ENCODE measurements at places on chromosomes 2 and 18. TPM values are rescaled to one million over a fixed set of nuclear protein-coding genes. Genes with fewer than 3 reads are reported as not detected.

- H3K4me1 ChIP-seq, result no peaks in the 10 kb centered on the region
- no peak for DNase-seq
- H3K27me3 ChIP-seq, result no peaks in the 10 kb centered on the region
These were observed 148.2 kb upstream of the ITGA4 start for GRCh38 chr2:181308766-181309515.

GRCh38 chr2:72803151-72803550 lies 22.7 kb downstream of the EXOC6B start:
- H3K36me3 ChIP-seq, result no peaks in the 10 kb centered on the region
- H3K4me3 ChIP-seq, result no peak overlapping the region
- no peak for DNase-seq
- no peaks in the 10 kb centered on the region for H3K4me1 ChIP-seq

DNA sequence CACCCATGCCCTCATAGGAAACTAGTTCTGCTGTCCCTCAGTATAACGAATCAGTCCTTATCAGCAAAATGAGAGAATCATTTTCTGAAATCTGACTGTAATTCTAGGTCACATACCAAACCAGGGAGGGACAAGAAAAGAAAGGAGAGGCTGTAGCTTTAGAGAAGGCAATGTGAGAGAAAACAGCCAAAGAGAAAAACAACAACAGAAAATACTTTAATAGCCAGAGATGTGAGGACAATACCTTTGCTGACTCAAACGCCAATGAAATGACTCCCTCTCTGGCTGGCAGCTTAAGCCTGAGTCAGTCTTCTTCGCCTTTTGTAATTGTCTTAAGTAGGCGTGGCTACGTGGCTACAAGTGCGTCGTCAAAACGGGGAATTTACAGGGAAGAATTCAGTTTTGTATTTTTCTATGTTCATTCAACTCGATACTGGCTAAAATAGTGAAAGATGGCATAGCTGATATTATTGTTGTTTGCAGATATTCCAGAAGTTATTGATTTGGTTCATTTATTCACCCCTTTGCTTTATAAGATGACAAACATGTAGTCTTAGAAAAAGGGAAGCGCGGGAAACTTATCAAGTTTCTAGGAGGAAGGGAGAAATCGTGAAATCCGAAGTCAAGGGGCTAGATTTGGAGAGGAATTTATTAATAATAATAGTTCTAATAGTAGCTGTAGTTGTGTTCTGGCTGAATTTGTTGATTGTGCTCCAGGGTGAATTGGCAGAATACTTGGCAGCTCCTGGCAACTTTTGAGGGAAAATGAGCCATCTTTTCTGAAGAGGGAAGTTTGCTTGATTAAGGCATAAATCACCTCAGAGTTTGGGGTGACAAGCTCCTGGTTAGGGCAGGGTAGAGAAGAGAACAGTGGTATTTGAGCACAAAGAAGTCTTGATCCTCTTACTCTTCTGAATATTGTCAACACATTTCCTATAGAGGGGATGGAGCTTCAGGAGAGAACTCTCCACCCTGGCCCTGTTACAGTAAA lies at the start of gene IL1A:
TSS of gene IL1A (minus strand) at position 295 of the 991 bp plus-strand sequence. CDS start 723 bp downstream, outside the sequence.
- H3K27ac ChIP-seq, result no peak within 1 kb of the TSS
- H3K36me3 ChIP-seq, result no peaks in the 10 kb centered on the region
- no peak within 1 kb of the TSS for H3K4me3 ChIP-seq
- no peak for DNase-seq

DNA sequence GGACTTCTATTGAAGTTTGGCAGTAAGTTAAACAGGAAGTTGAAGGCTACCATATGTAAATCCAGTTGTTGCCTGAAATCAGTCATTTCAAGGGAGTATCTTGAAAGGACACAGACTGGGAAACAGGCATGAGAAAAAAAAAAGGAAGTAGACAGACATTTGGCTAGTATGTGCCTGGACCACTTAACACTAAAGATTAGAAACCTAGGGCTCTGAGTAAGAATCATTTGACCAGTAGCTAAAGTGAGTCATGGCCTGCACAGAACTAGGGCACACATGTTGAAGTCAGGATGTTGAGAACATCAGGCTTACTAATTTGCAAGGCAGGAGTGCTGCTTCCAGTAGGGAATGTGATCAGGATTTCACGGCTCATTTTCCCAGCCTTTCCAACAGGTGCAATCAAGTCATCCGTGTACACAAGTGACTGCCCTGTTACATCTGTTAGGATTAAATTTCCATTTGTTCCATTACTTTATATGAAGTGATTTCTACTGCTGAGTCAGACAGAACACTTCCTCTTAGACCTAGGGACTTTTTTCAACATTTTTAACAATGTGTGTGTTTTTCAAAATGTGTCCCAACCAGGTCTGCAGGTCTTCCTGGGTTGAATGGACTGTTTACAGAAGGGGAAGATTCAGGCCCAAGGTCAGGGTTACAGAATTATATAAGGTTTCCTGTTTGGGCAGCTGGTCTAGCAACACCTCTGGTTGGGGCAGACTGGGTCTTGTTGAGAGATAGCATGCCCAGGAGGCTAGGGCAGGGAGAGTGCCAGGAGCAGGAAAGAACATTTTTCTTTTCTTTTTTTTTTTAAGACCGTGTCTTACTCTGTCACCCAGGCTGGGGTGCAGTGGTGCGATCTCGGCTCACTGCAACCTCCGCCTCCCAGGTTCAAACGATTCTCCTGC lies 145.6 kb downstream of the TGIF1 start:
- H3K27me3 ChIP-seq, result no peaks in the 10 kb centered on the region
- peak overlapping the region; percentile 50 for H3K4me3 ChIP-seq
- no peaks in the 10 kb centered on the region for H3K36me3 ChIP-seq
- peaks cover 5% of the 10 kb centered on the region for H3K4me1 ChIP-seq

GRCh38 chr18:52070291-52070756 lies 269.7 kb upstream of the DCC start:
- no peak overlapping the region for H3K27ac ChIP-seq
- no peaks in the 10 kb centered on the region for H3K27me3 ChIP-seq
- no peaks in the 10 kb centered on the region for H3K36me3 ChIP-seq

GRCh38 chr2:88131201-88131998 lies 3.5 kb upstream of the FABP1 start:
- no peaks in the 10 kb centered on the region for H3K36me3 ChIP-seq
- no peaks in the 10 kb centered on the region for H3K4me1 ChIP-seq
- H3K27ac ChIP-seq, result no peak overlapping the region
- no peak overlapping the region for H3K4me3 ChIP-seq

GRCh38 chr2:150528861-150529801 lies 41.7 kb upstream of the RND3 start:
- H3K27me3 ChIP-seq, result no peaks in the 10 kb centered on the region
- DNase-seq, result no peak
- H3K4me1 ChIP-seq, result no peaks in the 10 kb centered on the region
- no peak overlapping the region for H3K4me3 ChIP-seq
- H3K27ac ChIP-seq, result no peak overlapping the region
- H3K36me3 ChIP-seq, result no peaks in the 10 kb centered on the region

DNA sequence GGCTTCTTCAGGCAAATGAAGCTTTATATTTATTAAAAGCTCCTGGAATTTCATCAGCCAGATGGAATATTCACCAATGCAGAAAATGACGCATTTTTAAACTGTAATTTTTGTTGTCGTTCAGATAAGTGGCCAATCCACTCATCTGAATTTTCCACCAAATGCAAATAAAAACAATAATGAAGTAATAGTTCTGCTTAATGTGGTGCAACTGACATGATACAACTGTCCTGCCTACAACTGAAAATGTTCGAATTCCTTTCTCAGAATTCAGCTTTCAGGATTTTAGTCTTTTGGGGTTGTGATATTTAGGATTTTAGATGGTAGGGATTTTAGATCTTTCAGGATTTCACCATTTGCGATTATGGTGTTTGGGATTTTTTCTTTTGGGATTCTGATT lies 27.1 kb upstream of the PUM2 start:
- H3K27me3 ChIP-seq, result no peaks in the 10 kb centered on the region
- no peak overlapping the region for H3K27ac ChIP-seq
- no peak overlapping the region for H3K4me3 ChIP-seq
- peaks cover 4% of the 10 kb centered on the region for H3K4me1 ChIP-seq

DNA sequence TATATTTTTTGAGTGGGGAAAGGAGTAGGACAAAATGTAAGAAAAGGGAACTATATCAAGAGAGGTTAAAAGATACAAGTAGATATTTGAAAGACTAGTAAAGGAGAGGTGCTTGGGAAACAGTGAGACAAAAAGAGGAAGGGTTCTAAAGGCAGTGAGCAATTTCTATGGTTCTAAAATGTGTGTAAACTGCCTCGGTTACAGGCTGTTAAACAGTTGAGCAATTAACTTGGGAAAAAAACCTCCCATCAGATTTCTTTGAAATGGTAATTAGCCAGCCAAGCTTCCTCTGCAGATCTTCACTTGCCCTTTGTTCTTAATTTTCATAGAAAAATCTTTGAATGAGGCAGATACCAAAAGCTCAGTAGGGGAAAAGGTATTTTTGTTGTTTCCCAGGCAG lies 238.7 kb upstream of the KCNH7 start:
- H3K4me3 ChIP-seq, result no peak overlapping the region
- no peak for DNase-seq
- H3K27ac ChIP-seq, result no peak overlapping the region
- H3K27me3 ChIP-seq, result no peaks in the 10 kb centered on the region
- no peaks in the 10 kb centered on the region for H3K36me3 ChIP-seq

- no peak overlapping the region for H3K27ac ChIP-seq
- no peaks in the 10 kb centered on the region for H3K36me3 ChIP-seq
- H3K4me3 ChIP-seq, result peak overlapping the region; percentile 38
- peaks cover 1% of the 10 kb centered on the region for H3K4me1 ChIP-seq
- H3K27me3 ChIP-seq, result peaks cover 14% of the 10 kb centered on the region
These were observed 2.0 kb downstream of the SP9 start for GRCh38 chr2:174336501-174337336.

DNA sequence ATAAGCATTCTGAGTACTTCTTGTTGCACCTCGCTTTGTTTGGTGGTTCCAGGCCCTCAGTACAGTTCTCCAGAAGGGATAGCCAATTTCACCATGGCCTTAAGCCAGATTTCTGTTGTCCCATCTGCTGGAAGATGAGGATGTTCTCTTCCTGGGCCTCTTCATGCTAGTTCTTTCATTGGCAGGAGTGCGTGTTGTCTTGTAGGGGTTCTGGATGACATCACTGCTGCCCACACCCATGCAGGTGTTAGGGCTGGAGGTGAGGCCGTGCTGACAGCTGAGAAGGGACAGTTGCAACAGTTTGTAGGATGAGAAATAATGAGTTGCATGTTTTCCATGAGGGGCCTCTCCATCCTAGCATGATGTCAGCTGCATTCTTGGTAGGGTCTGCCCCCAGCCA lies 142.9 kb downstream of the LDLRAD4 start:
- H3K27ac ChIP-seq, result no peak overlapping the region
- H3K4me1 ChIP-seq, result no peaks in the 10 kb centered on the region
- DNase-seq, result no peak
- H3K27me3 ChIP-seq, result no peaks in the 10 kb centered on the region
- H3K36me3 ChIP-seq, result no peaks in the 10 kb centered on the region
- no peak overlapping the region for H3K4me3 ChIP-seq

- no peaks in the 10 kb centered on the region for H3K36me3 ChIP-seq
- H3K4me1 ChIP-seq, result peaks cover 4% of the 10 kb centered on the region
- H3K27ac ChIP-seq, result peak overlapping the region; percentile 99
- H3K27me3 ChIP-seq, result no peaks in the 10 kb centered on the region
- no peak for DNase-seq
- H3K4me3 ChIP-seq, result peak overlapping the region; percentile 99
These were observed 559 bp downstream of the MYL12A start for GRCh38 chr18:3248062-3248657.

DNA sequence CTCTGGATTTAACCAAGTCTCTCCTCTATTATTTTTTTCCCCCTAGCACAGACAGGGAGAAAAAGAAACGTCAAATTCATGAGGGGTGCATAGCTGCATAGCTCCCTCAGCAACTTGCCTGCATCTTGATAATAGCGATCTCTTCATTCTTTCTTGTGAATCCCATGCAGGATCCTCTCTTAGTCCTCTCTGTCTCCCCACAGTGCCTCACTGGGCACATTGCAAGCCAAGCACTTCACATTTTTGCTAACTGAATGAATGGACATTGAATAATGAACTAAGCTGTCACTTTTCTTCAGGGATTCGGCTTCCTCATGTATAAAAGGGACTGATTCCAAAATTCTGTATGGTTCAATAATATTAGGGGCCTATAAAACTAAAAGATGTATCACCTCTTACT lies 2.9 kb upstream of the EPB41L3 start:
- no peak for DNase-seq
- H3K27ac ChIP-seq, result no peak overlapping the region
- H3K27me3 ChIP-seq, result no peaks in the 10 kb centered on the region
- H3K4me3 ChIP-seq, result no peak overlapping the region

DNA sequence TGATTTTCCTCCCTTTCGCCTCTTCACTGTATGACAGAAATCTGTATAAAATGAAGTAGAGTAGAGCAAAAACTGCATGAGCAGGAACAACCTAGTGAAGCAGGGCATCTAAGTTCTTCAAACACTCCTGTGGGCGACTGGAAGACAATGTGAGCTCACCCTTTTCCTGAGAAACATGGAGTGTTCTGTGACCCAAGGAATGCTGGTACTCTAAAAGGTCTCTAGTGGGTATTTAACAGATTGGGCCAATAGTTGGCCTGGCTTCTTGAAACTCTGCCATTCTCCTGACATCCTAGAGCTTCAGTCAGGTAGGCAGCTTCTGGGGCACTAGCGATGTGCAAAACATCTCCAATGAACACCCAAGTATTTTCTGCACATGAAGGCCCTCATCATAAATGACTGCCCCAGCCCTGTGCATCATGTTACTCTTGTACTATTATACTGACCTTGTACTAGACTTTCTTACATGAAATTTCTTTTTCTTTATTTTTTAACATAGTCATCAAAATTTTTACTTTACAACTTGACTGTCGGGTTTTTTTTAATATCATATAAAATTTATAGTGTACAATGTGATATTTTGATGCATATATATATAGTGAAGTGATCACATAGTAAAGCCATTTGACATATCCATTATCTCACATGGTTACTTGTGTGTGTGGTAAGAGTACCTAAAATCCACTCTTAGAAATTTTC lies 294.6 kb upstream of the SESTD1 start:
- H3K27me3 ChIP-seq, result no peaks in the 10 kb centered on the region
- DNase-seq, result no peak
- H3K27ac ChIP-seq, result no peak overlapping the region

NAT8 gene
- total RNA-seq, result not detected

PMS1 gene
- 18.1 TPM for total RNA-seq

TBR1 gene
- total RNA-seq, result 0.33 TPM

EHD3 gene
- total RNA-seq, result 9.2 TPM

GKN2 gene
- not detected for total RNA-seq

SERPINB13 gene
- total RNA-seq, result not detected

All from breast epithelium (tissue), 4 donors.